ENCODE measurements at places on chromosomes 4 and X.

DNA sequence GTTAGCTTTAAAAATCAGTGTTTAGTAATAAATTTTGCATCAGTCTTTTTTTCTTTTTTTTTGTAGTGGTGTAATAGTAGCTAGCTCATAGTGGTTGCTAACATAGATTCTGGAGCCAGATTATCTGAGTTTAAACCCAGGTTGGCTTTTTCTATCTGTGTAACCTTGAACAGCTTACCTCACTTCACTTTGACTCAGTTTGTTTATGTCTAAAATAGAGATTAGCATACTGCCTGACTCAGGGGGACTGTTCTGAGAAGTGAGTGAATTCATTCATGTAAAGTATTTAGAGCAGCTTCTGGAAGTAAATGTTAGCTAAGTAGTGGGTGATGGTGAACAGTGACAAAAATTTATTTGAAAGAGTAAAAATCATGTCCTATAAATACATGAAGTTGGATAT, 32.9 kb downstream of the CPEB2 start:
- DNase-seq, result no peak

DNA sequence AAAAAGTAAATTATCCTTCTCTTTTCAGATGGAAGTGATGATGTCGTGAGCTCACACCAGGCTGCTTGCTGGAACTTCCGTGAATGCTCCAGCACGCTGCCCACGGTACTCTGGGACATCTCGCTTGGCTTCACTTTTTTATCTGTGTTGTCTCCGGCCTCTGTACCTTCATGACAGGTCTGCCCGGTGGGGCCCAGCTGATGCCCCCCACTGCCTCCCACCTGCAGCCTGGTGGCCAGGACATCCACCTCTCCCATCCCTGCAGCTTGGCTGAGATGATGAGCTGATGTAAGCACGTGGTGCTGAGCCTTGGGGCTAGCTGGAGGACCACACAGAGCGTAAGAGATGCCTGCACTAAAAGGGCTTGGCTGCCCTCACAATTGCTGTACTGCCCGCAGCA, 59.0 kb upstream of the HELT start:
- no peak for DNase-seq

DNA sequence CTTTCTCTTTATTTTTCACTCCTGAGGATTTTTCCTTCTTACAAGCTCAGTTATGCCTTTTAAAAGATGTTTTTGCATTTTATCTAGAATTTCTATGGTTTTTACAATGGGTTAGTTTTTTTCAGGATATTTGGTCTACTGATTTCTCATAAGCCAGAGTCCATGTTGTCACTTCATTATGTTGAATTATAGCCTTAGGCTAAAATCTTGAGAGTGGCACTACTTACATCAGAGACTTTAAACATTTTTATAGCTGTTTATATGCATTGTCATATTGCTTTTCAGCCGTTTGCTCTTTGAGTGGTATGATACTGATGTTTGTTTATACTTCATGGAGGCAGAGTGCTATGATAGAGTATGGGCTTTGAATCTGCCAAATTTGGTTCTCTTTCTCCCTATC, 36.4 kb downstream of the CXorf58 start:
- no peak for DNase-seq

DNA sequence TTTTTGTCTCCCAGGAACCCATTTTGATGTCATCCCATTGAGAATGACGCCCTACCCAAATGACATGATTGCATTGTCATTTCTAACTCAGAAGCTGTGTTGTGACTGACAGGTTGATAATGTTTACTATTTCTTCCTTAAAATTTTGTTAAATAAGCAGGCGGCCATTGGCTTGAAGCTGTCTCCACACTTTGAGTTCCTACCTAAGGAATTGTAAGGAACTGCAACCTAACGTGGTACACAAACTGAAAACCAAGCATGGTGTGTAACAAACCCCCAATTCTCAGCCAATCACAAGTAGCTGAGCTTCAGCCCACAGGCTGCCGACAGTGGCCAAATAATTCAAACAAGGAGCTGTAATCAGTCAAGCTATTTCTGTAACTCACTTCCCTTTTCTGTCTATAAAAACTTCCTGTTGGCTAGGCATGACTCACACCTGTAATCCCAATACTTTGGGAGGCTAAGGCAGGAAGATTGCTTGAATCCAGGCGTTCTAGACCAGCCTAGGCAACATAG, 2.9 kb upstream of the MND1 start:
- DNase-seq, result no peak

GRCh38 chr4:24742773-24743172, 52.6 kb upstream of the SOD3 start:
- no peak for DNase-seq

DNA sequence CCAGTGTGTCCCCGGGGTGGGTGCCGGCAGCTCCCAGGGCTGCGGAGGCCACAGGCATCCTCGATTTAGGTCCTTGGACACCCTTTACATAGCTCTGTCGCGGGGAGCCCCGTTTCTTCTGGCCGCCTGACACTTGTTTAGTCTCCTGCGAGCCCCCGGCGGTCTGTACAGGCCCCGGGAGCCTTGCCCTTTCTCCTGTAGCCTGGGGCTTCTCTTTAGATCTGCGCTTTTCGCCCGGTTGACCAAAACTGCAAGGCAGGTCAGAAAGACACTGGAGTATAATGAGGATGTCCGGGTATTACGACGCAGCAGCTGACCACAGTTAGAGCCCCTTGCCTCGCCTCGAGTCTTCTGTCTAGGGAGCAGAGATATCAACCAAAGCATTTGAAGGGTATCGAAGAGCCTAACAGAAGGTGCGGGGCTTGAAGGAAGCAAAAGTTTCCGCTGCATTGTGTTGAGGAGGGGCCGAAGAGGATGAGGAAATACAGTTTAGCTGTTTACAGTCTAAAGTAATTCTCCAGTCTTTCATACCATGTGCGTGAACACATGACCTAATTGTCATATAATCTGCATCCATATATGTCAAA, 479 bp downstream of the BRCC3 start:
- no peak for DNase-seq

DNA sequence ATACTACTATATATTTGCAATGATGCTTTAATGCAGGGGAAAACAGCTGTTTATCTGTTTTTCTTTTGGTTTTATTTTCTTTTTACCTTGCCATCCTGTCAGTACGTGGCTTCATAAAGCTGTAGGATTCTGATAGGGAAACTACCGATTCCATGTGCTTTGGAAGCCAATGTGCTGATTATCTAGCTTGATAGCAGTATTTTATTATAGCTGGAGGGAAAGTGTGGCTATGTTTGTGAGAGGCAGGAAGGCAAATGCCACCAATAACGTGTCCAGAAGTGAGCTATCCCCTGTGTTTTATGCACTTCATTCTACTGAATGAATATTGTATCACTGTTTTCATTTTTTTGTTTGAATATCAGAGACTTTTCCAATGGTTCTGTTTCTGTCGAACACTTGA, 43.7 kb downstream of the IL15 start:
- no peak for DNase-seq

DNA sequence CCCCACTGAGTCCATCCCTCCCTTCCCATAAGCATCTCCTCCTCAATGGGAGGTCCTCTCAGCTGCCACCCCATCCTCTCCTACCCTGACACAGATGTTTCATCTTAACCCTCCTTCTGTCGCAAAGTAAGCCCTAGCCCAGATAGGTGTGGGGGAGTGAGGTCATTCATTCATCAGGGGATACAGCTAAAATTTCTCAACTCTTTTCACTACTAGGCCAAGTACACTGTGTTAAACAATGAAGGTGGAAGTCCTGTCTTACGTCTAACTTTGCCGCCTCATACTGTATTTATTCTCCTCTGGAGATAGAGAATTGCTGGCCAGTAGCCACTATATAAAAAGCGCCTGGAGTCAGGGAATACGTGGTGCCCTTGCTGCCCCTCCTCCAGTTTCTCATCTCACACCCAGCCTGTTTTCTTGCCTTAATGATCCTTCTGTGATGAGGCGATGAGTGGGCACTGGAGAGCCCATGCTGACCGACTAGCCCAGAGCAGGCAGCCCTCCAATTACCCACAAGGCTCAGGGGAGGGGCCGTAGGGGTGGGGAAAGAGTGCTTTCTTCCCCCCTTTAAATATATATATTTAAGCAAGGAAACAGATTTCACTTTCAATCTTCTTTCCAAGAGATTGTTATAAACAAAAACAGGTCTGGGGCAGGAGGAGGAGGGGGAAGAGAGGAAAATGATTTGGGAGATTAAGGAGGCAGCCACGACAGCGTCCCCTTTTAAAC, 149.5 kb downstream of the PJA1 start:
- DNase-seq, result no peak

GRCh38 chrX:45449982-45450381, 249.3 kb upstream of the DIPK2B start:
- no peak for DNase-seq

All from stimulated activated CD8-positive, alpha-beta memory T cell treated with anti-CD3 and anti-CD28 coated beads, Interleukin-7, amount 100 ng/mL, for 48 hours (primary cell).